ENCODE measurements at places on chromosomes 1 and 21.

- no peak for DNase-seq
Measured at GRCh38 chr1:232274236-232274855, 355.6 kb downstream of the SIPA1L2 start.

DNA sequence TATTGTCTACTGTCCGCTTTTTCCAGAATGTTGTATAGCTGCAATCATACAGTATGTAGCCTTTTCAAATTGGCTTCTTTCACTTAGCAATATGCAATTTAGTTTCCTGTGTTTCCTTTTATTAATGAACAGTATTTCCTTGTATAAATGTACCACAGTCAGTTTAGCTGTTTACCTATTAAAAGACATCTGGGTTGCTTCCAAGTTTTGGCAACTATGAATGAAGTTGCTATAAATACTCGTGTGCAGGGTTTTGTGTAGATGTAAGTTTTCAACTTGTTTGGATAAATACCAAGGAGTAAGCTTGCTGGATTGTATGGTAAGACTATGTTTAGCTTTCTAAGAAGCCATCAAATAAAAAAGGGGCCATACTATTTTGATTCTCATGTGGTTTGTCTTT, 24.4 kb upstream of the KCNJ6 start:
- no peak for DNase-seq

DNA sequence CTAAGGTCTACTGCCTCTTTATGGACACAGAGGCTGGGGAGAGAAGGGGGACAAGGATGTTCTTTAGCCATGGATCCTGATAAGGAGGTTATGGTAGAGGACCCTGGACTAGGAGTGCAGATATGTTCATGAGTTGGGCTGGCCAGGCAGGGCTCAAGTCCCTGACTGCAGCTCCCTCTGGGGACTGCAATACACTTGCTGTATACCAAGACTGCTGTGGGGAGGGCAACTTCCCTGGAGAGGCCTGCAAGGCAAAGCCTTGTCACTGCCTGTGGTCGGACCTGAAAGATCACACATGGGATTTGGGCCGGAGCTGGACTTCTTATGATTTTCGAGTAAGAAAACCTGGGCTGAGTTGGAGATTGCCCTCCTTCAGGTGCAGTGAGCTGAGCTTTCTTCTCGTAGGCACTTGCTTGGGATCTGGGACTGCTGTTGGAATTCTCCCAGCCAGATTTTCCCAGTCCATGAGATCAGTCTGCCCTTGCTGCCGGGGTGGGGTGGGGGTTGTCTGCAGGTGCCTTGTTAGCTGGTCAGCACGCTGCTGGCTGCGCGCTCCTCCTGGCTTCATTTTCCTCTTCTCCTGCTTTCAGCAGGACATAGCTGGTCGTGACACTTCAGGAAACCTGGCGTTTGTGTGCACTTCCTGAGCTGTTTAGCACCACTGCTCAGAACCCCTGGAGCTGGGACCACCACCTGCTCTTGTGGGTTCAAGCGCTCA, 49.0 kb upstream of the KCNJ6 start:
- DNase-seq = no peak

DNA sequence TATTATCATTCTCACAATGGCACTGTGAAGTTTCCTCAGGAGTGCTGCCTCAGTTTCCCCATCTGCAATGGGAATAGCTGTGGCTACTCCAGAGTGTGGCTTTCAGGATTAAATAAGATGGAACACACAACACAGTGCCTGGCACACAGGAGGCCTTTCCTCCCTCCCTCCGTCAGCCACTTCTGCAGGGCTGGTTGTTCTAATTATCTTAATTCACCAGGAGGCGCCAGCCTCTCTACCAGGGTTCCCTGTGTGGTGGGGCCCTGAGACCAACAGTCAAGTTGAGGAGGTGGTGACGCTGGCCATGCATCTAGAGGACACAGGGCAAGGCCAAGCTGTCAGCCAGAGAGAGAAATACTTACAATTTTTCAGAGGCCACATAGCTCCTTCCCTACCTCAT, 6.3 kb upstream of the FOXO6 start:
- DNase-seq = peak; percentile 31

- peak; percentile 70 for DNase-seq
Measured at GRCh38 chr1:39409055-39409816, 82.2 kb upstream of the BMP8A start.

DNA sequence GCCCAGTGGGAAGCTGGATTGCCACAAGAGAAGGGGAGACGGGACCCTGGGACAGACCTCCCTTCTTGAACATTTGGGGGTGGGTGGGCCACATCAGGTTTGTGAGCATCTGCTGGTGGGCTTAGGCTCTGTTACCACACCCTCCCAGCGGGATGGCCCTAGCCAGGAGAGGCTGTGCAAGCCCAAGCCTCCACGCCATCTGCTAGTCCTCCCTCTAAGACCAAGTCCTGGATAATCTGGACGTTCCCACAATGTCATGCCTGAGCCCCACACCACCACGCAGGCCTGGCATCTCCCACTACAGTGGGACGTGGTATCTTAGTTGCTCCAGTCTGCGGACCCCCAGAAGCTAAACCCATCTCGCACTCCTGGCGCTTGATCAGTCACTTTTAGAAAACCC, 3.7 kb upstream of the IBA57 start:
- DNase-seq = no peak

GRCh38 chr1:27884006-27884954, 11.9 kb downstream of the THEMIS2 start:
- no peak for DNase-seq

DNA sequence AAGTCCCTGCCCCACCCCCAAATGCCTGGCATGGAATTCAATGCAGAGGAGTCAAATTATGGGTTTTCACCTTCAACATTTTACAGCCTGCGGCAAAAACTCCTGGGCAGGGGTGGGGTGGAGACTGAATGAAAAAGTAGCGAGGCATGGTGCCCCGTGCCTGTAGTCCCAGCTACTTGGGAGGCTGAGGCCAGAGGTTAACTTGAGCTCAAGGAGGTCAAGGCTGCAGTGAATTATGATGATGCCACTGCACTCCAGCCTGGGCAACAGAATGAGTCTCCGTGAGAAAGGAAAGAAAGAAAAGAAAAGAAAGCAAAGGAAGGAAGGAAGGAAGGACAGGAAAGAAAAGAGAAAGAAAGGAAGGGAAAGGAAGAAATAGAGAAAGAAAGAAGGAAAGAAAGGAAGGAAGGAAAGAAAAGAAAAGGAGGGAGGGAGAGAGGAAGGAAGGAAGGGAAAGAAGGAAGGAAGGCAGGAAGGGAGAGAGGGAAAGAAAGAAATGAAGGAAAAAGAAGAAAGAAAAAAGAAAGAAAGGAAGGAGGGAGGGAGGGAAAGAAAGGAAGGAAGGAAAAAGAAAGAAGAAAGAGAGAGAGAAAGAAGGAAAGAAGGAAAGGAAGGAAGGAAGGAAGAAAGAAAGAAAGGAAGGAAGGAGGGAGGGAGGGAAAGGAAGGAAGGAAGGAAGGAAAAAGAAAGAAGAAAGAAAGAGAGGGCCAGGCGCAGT, 11.1 kb downstream of the LEMD1 start:
- DNase-seq = no peak

DNA sequence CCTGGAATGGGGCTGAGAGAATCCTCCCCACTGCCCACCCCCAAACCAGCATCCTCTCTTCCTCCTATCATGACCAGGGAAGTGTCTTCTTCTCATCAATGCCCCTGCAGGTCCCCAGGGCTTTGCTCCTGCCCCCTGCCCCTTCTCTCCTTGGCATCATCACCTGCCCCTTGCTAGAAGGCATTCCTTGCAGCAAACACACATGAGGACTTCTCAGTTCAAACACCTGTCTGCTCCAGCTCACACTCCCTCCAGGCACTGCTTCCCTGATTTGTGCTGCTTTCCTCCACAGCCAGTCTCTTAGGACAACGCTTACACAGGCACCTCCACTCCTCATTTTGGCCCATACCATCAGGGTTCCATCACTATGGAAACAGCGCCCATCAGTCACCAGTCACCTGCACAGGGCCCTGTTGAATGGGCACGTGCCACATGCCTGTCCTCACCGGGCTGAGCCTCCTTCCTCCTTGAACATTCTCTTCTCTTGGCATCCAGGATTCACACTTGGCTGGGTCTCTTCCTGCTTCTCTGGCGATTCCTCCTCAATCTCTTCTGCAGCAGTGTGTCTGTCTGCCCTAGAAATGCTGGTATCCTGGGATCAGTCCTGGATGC, 81.9 kb upstream of the EDN2 start:
- no peak for DNase-seq

- no peak for DNase-seq
Measured at GRCh38 chr1:245051349-245052221, 103.2 kb upstream of the KIF26B start.

GRCh38 chr21:33411949-33412430, 8.8 kb downstream of the IFNGR2 start:
- no peak for DNase-seq

DNA sequence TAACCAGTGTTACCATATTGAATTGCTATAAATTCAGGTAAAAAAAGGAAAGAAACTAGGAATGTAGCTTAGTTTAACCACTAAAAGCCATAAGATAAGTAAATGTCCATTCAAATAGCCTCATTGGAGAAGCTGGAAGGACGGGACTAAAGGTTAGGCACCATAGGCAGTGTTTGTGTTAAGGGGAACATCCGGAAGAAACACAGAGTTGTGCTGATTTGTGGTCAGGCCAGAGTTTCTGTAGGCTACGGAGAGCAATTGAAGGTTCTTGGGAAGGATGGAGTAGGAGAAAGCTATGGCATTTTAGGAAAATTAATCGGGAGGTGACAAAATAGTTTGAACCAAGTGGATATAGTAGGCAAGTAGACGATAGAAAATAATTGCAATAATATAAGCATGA, 1.3 kb upstream of the KCNJ10 start:
- no peak for DNase-seq

DNA sequence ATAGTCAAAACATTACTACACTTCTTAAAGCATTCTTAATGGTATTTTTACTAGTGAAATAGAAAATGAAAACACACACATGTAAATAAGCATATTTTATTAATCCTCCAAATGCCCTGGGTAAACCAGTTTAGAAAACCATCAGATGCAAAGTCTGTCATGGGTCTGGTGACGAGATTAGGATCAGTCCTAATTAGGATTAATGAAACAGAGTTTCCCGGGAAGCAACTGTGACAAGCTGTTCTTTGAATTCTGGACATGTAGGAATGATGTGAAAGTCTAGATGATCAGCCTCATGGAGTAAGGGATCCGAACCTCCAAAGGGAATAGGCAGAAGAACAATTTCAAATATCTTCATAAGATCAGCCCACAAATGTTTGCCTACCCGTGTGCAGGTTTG, 250.2 kb downstream of the KIF26B start:
- no peak for DNase-seq

- DNase-seq = peak; percentile 85
Measured at GRCh38 chr1:19341201-19342061, 29.3 kb downstream of the SLC66A1 start.

DNA sequence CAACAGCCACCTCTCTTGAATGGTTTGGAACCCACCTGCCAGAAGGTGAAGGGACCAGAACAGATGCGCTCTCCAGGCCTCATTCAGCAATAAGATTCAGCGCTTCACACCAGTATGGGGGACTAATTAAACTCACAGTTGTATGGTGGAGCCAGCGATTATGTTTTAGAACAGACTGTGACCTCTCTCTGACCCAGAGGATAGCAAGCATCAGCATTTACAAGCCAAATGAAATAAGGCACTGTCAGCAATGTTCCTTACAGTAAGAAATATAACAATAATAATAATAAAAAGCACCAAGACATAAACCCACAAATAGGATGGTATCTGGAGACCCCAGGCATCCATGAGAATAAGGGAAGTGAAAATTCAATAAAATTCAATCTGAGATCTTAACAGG, 6.9 kb upstream of the CDC42BPA start:
- no peak for DNase-seq

GRCh38 chr21:44822484-44823178, 4.8 kb upstream of the SUMO3 start:
- no peak for DNase-seq

DNA sequence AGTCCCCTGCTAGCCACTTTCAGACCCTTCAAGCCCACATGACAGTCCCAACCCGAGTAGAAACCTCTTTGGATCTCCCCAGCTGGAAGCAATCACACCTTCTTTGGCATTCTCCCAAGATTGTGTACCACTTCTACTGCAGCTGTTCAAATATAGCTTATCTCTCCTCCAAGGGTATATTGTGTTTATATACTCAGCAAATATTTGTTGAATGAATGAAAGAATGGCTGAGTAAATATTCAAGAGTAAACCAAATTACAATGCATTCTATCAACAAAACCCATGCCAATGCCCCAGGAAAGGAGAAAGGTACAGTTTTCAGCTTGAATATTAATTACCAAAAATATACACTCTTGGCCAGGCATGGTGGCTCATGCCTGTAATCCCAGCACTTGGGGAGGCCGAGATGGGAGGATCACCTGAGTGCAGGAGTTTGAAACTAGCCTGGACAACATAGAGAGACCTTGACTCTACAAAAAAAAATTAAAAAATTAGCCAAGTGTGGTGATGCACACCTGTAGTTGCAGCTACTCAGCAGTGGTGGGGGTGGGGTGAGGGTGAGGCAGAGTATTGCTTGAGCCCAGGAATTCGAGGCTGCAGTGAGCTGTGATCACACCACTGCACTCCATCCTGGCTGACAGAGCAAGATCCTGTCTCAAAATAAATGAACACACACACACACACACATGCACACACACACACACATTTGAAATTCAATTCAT, 68.5 kb downstream of the NIBAN1 start:
- no peak for DNase-seq

DNA sequence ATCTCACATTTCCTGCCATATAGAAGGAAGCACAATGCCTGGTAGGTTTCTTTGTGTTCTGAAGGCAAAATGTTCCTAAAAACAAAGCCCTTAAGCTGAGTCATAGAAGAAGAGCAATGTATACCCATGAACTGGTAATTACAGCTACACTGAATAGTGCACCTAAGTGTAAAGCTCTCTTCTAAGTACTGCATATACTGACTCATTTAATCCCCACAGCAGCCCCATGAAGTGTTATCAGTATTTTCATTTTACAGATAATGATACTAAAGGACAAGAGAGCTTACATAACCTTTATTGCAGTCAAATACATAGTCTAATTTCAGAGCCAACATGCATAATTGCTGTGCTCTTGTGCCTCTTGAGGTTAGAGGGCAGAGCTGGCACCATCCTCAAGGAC, 239.9 kb downstream of the DPYD start:
- DNase-seq = no peak

- no peak for DNase-seq
Measured at GRCh38 chr1:75092141-75092540, 42.0 kb upstream of the LHX8 start.

- no peak for DNase-seq
Measured at GRCh38 chr1:193417945-193418744, 231.7 kb upstream of the B3GALT2 start.

DNA sequence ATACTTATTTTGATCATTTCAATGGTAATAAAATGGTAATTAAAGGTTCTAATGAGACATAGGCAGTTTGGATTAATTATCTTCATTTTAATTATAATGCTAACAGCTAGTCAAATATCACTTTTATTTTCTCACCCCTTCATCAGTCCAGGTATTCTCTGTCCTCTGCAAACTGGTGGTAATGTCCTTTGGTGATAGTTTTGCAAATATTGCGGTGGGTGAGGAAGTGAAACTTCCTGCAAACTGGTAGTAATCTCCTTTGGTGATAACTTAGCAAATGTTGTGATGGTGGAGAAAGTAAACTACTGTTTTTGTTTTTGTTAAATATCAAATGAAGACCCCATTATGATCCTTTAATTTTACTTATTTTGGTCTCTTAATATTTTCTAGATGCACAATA, 209.0 kb downstream of the AMY1C start:
- DNase-seq = no peak

GRCh38 chr1:193411714-193412113, 225.3 kb upstream of the B3GALT2 start:
- DNase-seq = no peak

GRCh38 chr1:76508871-76509270, 358.4 kb upstream of the ST6GALNAC5 start:
- DNase-seq = no peak

All from ecto neural progenitor cell (in vitro differentiated cells).